NCI-H1930 (cell line): ENCODE measurements at places on chromosomes 6 and 20.

- no peak for DNase-seq
Observed at GRCh38 chr6:126153661-126154060, 167.3 kb downstream of the TRMT11 start.

DNA sequence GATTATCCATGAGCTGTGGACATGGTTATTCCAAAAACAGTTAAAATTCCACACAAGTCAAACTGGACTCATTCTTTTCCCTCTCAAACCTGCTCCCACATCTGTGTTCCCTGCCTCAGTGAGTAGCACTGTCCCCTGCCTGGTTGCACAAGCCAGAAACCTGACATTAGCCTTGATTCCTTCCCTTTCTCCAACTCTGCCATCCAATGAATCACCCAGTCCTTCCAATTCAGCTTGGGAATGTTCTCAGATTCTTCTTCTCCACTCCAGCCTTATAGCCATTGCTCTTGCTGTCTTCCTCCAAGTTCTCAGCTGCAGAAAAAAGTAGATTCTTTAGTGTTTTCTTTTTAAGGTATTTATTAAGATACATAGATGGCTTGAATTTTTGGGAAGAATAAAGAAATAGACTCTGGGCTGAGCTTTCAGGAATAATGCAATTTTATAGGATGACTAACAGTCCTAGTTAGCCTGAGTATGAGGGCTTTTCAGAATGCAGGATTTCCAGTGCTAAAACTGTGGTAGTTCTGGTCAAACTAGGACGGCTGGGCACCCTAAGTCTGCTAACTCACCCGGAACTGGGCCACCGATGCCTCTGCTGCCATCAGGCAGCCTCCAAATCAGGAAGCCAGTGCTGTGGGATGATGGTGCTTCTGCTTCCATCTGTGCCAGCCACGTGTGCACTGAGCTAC is 18.2 kb upstream of the SASH1 start:
- no peak for DNase-seq

DNA sequence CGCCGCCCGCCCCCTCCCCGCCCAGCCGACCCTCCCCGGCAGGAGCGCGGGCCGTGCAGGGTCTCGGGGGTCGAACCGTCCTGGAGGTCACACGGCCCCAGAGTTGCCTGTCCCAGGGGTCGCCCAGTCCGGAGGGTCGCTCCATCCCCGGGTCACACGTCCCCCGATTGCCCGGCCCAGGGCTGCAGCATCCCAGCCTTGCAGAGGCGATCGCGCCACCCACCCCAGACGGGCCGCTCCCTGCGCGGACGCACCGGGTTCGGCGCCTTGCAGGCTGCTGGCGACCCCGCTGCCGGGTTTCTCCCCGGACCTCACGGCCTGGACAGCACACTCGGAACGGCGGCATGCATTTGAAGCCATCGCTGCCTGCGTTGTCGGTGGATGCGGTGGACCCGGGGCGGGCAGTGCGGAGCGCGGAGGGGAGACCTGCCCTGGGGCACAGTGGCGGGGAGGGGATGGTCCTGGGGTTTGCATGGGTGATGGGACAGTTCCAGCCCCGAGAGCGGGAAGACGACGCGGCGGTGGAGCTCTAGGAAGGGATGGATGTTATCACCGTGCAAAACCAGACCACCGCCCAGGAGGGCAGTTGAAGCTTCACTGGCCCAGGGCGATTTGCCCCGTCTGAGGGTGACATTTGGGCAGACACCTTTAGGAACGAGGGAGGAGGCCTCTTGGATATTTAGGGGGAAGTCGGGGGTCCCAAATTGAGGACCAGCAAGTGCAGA is 22.7 kb upstream of the FRMD1 start:
- DNase-seq: no peak

GRCh38 chr20:63222541-63222940 is 6.6 kb upstream of the YTHDF1 start:
- DNase-seq: no peak

DNA sequence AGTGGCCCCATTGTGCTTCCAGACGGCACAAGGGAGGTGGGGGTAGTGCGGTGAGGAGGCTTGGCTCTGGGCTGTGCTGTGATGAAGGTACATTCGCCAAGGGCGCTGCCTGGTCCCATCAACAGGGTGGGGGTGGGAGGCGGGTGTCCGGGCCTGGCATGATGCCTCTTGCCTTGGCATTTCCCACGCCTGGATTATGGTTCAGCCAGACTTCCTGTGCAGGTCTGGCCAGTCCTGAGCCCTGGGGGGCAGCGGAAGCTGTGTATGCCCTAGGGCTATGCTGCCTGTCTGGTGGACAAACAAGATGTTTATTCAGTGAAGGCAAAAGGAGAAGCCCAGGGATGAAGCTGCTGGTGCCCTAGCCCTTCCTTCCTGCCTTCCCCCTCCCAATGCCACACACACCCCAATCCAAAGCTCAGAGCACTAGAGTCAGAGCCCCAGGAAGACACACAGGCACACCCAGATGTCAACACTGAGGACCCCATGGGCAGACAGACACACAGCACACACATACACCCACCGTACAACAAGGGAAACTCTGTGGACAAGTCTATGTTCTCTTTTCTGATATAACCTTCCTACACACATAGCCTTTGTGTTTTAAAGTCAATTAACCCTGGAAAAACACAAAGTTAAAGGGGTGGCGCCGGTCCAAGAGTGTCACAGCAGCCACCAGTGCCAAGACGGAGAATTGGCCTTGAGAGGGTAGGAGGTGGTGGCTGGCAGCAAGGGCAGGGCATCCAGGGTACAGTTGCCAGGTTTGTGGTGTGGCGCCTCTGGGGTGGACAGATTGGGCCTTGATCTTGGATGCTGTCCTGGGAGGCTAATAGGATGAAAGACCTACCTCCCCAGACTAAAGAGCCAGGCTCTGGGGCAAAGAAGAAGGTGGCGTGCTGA is 54.7 kb upstream of the SAYSD1 start:
- no peak for DNase-seq

DNA sequence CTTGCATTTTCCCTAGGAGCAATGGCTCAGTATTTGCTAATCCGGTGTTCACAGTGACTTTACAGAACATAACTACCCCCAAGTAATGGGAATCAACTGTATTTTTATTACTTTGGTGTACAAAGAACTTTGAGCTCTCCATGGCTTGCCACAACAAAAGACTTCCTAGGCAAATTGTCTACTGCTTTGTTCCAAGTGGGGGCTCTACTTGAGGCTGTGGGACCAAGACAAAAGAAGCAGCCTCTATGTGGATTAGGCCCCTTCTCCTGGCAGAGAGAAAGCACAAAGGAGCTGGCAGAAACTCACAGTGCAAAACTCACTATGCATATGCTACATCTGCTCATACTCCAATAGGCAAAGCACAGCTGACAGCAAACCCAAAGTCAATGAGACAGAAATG is 853 bp downstream of the WFDC8 start:
- DNase-seq: no peak

- no peak for DNase-seq
Observed at GRCh38 chr20:23228912-23229311, 121.7 kb upstream of the NXT1 start.

DNA sequence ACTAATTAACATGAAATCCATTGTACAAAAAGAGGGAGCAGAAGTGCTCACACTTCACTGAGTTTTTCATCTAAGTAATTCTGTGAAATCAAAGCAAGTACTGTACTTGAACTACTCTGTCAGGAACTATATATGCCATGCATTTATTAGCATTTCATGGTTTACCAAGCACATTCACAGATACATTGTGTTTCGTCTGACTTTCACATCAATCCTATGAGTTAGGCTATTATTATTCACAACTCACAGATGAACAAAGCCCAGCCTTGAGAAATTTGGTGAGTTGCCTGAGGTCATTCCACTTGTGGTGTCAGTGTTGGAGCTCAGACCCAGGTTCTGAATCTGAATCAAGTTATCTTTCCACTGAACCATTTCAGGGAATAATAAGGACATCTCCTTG is 33.7 kb upstream of the TENT5A start:
- no peak for DNase-seq
